ENCODE measurements at places on chromosomes 7 and 10.

DNA sequence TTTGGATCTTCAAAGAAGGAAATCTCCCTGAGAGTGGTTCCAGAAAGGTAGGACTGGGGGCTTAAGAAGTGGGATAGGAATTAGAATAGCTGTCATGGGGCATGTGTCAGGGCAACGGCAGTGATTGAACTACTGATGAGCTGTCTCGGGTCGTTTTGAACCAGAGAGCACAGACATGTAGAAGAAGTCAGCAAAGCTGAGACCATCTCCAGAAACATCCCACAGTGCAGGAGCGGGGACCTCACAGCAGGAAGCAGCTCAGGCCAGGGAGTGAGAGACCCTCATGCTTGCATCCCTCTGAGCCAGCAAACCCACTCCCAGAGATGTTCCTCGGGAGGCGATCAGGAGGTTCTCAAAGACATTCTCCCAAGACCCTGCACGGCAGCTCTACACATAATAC, 60.1 kb downstream of the AOC1 start:
- DNase-seq = no peak

GRCh38 chr7:84697506-84697905, 489.4 kb downstream of the SEMA3D start:
- DNase-seq = no peak

GRCh38 chr7:104967595-104967994, 46.4 kb upstream of the KMT2E start:
- DNase-seq = no peak

DNA sequence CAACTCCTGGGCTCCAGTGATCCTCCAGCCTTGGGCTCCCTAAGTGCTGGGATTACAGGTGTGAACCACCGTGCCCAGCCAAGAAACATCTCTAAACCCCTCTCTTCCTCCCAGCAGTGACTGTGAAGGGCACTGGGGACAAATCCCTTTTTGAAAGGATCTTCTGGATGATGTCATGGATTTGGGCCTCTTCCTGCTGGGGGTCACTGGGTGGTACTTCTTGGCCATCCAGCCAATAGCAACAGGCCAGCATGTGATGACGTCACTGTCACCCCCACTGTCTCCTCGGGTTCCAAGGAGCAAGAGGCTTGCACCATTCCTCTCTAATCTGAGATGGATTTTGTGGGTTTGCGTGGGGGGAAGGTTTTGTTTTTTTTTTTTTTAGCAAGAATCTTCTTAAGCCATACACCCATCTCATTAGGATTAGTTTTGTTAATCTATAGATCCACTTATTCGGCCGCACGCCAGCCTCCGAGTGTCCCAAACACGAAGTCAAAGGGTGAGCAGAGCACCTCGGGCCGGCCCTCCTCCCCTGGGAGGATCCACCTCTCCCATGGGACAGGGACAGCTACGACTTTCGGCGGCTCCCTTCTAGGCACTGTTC, 29.4 kb upstream of the TNRC18 start:
- DNase-seq = no peak

DNA sequence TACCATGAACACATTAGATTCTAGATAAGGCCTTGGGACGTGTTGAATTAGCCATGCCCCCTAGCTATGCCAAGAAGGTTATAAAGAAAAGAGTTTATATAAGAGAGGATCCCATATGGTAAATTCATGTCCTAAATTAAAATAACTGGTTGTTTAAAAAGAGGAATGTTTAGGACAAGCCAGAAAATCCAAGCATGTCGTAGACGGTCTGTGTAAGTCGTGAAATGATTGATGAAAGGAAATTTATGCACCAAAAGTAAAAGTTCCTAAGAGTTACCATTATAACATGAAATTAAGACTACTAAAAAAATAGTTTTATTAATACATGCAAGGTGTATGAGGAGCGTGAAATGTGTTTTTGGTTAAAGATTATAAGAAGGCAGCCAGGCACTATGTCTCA, 624.9 kb downstream of the ARL4A start:
- DNase-seq = no peak

- DNase-seq = no peak
These were observed 94.0 kb downstream of the ELMO1 start for GRCh38 chr7:37354656-37355131.

DNA sequence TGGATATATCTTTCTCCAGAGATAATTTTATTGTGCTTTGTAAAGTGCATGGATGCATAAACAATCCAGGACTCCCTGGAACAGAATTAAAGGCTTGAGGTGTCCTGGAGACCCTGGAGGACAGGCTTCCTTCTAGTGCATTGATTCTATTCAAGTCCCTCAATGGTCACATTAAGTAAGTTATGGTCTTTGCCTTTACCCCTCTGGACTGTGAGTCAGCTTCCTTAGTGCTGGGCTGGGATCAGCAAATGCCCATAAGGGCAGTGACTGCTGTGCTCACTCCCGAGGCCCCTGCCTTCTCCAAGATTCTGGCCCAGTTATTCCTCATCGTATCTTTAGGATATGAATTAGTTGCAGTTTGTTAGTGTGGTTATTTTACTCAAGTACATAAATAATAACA, 178.7 kb upstream of the PRSS58 start:
- no peak for DNase-seq
